ENCODE measurements at places on chromosomes 6 and 20.

DNA sequence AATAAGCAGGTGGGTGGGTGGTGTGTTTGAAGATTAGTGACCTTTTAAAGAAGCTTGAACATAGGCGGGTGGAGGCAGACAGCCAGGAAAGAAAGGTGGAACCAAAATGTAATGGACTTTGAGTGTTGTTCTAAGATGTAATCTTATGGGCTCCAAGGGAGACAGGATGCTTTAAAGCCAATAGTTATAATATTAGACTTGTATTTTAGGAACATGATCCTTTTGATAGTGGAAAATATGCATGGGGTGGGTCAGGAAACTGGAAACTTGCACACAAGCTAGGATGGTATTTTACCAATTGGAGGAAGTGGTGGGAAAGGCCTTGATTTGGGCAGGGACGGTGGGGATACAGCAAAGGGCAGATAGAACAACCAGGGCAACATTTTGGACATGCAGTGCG, 151.8 kb upstream of the PDE7B start:
- no peak for DNase-seq

DNA sequence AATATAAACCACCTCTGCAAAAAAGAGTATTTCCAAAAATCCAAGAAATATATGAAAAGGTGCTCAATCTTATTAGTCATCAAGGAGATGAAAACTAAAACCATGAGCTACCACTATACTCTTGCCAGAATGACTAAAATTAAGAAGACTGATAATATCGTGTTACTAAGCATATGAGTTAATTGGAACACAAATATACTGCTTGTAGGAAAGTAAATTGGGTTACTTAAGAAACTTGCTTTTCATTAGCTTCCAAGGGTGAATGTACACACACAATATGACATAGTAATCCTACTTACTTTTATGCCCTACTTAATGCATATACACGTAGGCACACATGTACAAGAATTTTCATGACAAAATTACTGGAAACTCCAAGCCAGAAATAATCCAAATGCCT, 3.4 kb downstream of the THEMIS start:
- no peak for DNase-seq

DNA sequence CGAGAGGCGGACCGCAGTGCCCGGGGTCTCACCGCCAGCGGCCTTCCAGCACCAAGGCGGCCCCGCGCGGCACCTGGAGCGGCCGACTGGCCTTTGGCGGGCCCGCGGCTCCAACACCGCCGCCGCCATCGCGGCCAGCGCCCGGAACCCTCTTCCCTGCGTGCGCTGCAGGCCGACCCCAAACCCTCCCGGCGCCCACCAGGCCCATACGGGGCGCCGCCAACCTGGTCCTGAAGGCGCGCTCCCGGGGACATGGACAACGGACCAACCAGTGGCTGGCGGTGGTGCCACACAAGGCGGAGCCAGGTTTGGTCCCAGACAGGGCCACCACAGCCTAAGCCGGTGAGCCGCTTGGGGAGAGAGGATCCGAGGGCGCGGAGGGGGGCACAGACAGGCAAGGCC, 1514.8 kb upstream of the DEFB115 start:
- DNase-seq = no peak

- no peak for DNase-seq
Observed at GRCh38 chr6:168264593-168265335, 54.8 kb downstream of the DACT2 start.

DNA sequence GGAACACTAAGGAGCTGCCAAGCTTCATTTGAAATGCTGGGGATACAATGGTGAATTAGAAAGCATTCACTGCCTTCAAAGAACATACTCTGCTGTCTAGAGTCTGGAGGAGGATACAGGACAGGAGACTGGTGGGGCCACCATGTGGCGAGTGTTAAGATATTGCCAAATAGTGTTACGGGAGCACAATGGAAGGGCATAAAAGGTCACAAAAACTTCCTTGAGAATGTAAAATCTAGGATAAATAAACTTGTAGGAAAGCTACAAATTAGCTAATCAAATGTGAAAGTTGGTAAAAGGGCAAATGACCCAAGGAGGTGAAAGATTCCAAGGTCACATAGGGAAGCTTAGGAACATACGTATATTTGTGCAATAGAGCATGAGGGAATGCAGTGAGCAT, 271.7 kb downstream of the RFPL4B start:
- no peak for DNase-seq

- DNase-seq = no peak
Observed at GRCh38 chr6:21604081-21604480, 10.5 kb downstream of the SOX4 start.

DNA sequence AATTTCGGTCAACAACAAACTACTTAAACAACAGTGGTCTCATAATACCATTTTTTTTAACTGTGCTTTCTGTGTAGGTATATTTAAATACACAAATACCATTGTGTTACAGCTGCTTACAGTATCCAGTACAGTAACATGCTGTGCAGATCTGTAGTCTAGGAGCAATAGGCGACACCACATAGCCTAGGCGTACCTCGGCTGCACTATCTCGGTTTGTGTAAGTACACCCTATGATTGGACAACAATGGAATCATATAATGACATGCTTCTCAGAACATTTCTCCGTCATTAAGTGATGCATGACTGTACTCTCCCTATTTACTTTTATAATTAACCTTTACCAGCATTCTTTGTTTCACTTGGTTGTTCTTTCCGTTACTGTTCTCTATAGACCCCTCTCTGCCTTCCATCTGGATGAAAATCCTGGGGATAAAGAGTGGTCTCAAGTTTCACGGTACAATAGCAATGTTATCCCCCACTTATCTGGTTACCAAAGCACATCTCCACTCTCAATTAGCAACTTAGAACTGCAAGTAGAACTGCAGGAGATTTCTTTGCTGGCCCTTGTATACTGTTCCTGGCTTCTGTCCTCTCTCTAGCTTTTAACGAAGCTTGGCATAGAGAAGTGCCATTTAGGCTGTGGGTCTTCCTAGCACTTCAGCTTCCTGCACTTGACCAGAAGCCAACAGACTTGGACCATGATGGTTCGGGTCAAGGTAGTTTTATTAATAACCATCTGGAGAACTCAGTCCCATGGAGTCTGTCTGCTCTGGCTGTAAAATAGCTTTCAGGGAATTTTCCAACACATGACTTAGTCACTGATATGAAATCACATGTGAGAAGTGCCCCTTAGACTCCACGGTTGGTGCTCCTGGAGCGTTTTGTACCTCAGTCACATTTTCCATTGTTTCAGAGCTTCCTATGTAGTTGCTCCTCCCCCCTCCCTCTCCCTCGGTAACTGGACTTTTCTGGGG, 80.4 kb upstream of the POPDC3 start:
- DNase-seq = no peak

DNA sequence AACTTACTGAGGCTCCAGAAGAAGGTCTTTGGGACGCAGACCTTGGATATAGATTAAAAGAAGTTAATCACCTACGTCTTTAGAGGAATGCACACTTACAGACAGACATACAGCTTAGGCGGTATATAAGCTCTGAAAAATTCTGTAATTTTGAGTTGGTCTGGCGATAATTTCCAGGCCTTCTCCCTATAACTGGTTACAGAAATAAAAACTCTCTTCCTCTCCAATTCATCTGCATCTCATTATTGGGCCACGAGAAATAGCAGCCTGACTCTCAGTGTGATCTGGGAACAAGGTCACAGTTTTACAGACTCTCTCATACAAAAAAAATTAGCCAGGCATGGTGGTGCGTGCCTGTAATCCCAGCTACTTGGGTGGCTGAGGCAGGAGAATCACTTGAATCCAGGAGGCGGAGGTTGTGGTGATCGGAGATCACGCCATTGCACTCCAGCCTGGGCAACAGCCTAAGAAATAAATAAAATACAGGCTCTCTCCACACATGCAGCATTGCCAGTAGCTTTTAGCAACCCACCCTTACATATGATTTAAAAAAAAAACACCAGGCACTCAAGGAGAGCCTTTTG, 4.7 kb downstream of the ZBTB24 start:
- DNase-seq = no peak

GRCh38 chr6:49766762-49767161, 20.3 kb downstream of the PGK2 start:
- DNase-seq = no peak

Data from brain pericyte (primary cell).